Urothelium cell line (cell line): ENCODE measurements at places on chromosomes 6 and 20.

GRCh38 chr6:134510920-134511319, 193.0 kb upstream of the SGK1 start:
- no peak for DNase-seq

- peak; percentile 42 for DNase-seq
These were observed 704.2 kb upstream of the CITED2 start for GRCh38 chr6:140078561-140079125.

GRCh38 chr20:46073443-46073842, 16.3 kb downstream of the NCOA5 start:
- DNase-seq = no peak

- DNase-seq = no peak
These were observed 213.1 kb downstream of the SYNDIG1 start for GRCh38 chr20:24682496-24682985.

DNA sequence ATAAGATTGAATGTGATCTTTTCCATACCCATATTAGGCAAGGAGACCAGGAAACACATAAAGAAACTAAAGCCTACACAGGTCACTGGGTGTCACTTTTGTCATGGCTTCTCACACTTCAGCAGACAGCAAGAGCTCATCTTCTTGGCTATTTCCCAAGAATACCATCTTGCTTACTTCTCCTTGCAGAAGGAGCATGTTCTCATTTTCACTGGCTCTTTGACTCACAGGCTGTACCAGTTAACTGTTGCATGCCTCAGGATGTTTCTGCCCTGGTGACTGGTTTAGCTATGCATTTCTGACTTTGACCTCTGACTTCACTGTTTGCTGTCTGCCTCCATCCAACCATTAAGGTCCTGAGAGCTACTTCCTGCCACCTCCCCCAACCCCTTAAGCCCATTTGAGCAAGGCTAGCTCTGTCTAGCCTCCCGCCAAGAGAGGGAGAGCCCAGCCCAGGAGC, 40.3 kb upstream of the OGFRL1 start:
- DNase-seq = peak; percentile 32

DNA sequence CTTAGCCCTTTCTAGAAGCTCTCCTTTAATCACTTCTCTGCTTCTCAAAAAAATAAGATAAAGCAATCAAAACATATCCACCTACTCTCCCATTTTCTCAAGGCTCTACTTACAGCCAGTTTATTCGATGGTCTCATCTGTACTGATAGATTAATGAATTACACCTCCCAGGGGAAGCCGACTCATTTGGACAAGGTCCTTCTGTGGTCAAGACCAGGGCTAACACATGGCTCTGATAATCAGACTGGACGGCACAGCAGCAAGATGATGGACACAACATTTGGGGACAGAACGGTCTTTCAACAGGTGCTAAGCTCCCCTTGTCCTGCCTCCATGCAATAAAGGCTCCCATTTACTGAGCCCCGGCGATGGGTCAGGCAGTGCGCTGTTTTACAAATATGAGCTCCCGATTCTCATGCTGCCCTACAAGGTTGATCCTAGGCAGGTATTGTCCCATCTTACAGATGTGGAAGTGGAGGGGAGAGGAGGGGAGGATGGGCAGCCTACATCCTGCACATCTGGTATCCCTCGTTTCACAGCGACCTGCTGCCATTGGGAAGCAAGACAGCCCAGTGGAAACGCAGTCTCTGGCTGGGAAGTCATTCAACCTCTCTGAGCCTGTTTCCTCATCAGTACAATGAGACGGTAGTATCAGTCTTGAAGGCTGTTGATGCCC, 15.7 kb downstream of the CPNE5 start:
- no peak for DNase-seq

DNA sequence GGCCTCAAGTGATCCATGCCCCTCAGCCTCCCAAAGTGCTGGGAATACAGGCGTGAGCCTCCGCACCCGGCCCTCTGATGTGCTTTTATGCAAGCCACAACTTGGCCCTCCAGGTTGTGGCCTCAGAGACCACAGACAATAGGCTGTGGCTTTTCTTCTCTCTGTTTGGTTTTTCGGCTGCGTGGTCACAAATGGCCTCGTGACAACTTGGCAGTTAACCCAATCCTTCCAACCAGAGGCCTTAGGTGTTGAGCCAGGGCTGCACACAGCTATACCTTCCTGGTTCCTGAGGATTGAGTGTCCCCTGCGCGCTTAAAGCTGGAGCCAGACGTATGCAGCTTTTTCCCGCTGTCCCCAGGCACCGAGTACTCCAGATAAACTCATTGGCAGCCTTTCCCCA, 6.3 kb upstream of the TGM3 start:
- no peak for DNase-seq

- DNase-seq = no peak
These were observed 137.5 kb upstream of the AGPAT4 start for GRCh38 chr6:161411265-161411944.

DNA sequence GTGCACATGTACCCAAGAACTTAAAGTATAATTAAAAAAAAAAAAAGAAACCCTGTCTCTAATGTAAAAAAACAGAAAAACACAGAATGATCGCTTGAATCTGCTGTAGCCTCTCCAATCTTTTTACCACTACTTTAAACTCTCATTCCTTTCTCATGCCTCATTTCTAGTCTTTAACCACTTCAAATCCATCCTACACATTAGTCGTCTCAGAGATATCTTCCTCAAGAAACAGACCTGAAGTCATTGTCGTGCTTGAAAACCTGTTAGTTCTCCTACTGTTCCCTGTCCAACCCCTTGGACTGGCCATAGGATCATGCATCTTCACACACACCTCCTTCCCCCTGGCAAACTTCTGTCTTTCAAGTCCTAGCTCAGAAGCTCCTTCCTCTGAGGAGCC, 112.1 kb upstream of the BCLAF1 start:
- no peak for DNase-seq

- no peak for DNase-seq
These were observed 44.4 kb downstream of the COL9A1 start for GRCh38 chr6:70258483-70258882.

DNA sequence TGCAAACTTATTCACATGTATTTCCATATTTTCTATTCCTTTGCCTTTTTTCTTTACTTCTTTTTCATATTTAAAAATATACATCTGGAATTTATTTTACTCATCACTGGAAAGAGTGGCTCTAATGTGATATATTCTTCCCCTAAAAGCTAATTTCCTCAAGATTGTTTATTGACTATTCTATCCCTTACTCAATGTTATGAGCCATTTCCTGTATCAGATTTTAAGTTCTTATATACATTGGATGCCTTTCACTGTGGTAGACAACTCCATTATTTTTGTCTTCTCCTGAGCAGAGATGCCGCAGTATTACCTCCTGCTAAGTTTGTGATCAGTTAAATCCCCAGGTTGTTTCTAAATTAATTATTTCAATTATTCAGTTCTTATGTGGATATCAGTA, 418.4 kb upstream of the JAG1 start:
- DNase-seq = no peak

DNA sequence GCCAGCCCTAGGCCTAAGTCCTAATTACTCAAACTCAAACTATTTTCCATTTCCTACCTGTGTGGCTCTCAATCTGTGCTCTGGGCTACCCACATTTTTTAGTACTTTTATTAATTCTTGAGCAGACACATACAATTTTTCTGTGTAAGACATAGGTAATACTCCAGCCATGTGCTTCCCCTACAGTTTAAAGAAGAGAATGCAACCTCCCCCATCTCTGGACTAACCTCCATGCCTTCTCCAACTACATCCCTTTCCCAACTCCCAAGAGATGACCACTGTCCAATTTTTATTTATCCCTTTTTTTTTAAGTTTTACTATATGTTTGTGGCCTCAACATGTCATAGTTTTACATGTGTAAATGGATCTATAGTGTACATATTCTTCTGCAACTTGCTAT, 5.8 kb downstream of the HMGN4 start:
- DNase-seq = no peak

DNA sequence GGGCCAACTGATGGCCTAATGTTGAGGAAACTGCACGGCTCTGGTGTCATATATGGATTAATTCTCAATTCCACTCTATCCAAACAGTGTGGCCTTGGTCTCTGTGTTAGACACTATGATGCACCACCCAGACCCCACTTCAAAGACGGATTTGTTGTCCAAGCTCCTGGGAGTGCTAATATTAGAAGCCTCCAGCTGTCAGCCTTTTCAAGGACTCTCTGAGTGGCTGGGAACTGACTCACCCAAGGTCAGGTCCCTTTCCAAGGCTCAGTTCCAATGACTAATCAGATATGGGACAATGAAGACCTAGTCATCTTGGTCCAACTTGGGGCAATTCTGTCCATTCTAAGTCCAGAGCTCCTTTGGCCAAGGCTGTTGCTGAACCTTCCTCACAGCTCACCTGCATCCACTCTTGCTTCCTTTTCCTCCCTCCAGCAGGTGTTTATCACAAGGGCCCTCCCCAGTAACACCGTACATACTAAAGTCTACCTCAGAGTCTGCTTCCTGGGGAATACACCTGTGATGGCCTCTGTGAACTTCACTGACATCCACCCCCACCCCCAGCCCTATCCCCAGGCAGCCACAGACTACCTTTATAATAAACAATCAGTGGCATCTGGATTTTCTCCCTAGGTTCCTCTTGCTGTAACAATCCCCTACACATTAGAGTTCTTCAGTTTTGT, 7.2 kb upstream of the IL20RA start:
- peak; percentile 25 for DNase-seq

GRCh38 chr6:127202676-127203075, 64.0 kb upstream of the RNF146 start:
- DNase-seq = no peak

DNA sequence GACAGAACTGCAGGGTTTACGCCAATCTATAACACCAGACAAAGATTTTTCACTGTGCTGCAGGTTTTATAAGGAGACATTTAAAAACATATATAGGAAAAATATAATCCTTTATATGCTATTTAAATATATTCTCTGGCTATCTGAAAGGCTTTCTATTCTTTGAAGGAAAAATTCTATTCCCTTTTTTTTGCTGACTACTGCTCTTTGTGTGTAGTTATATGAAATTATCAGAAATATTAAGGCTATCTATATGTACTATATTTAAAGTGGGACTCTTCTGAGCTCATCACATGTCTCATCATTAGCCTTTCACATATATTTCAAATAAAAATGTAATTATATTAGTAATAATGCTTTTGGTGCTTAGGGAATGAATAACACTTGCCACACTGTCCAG, 930.7 kb downstream of the EYS start:
- DNase-seq = no peak

DNA sequence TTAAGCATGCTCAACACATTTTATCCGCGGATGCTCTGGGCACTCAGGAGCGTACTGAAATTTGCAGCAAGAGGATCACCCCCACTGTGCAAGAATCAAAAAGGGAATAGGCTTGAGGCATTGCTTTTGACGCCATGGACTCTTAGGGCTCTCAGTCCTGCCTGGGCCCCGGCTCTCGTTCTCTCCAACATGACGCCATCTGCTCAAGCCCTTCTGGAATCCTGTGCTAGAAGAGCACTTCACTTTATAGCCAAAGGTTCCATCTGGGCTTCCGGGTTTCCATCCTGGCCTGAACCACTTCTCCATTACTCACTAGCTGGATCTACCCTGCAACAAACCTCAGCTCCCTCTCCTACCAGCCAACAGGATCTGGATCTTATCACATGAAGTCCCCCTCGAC, 105.3 kb downstream of the FOXF2 start:
- no peak for DNase-seq

GRCh38 chr20:61753316-61753942, 312.3 kb downstream of the TAF4 start:
- peak; percentile 66 for DNase-seq

- peak; percentile 54 for DNase-seq
These were observed 580 bp downstream of the VEGFA start for GRCh38 chr6:43770372-43771209.

DNA sequence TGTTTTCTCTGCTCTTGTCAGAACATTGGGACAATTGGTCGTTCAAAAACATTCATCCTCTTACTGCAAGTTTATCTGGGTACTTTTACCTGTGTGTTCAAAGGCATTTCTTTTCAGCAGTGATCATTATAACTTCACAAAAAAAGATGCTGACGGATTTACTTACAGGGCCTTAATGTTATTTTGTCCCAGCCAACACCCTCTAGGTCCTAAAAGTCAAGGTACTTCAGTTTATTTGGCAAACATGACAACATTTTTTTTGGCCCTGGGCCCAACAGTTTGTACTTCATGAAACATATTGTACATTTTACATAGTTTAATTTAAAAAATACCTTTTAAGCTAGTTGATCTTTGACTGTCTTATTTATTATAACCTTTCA, 241.2 kb upstream of the TAB2 start:
- DNase-seq = no peak
